ENCODE measurements at places on chromosomes 5 and 9.

- no peak for DNase-seq
Observed at GRCh38 chr5:78593465-78593864, 55.1 kb downstream of the LHFPL2 start.

DNA sequence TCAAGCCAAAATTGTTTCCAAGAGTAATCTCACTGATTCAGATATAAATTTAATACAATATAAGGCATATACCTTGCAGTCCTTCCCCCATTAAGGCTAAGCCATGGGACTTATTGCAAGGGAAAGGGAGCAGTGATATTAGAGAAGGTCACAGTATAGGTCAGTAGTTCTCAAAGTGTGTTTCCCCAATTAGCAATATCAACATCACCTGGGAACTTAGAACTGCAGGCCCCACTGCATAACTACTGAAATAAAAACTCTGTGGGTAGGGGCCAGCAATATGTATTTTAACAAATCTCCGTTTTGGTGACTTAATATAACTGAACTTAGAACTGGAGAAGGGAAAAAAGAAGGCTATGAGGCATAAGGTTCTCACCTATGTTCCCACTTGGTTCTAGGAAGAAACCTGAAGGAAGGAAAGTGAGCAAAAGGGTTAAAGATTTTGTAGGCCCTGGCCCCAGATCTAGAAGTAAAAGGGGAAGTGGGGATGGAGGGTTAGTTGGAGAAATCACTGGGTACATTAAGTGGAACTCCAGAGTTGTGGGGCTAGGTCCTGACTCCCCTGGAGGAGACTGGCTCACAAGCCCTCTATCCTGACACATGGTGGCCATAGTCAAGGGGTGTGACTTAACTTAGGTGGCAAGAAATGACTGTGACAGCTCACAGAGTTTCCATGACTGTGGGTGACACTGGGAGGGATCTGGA, 40.7 kb downstream of the WDR36 start:
- no peak for DNase-seq

GRCh38 chr9:87115785-87116184, 168.5 kb upstream of the GAS1 start:
- no peak for DNase-seq

GRCh38 chr5:83776437-83777031, 55.9 kb upstream of the HAPLN1 start:
- DNase-seq, result no peak

- no peak for DNase-seq
Observed at GRCh38 chr5:145945620-145946111, 9.3 kb downstream of the SH3RF2 start.

GRCh38 chr5:83688281-83688680, 32.4 kb downstream of the HAPLN1 start:
- DNase-seq, result no peak

GRCh38 chr9:26163931-26164330, 485.7 kb upstream of the TUSC1 start:
- DNase-seq, result no peak

GRCh38 chr5:128796506-128796905, 168.8 kb upstream of the SLC27A6 start:
- DNase-seq, result no peak

- DNase-seq, result no peak
Observed at GRCh38 chr5:4636378-4636777, 503.8 kb upstream of the ADAMTS16 start.

DNA sequence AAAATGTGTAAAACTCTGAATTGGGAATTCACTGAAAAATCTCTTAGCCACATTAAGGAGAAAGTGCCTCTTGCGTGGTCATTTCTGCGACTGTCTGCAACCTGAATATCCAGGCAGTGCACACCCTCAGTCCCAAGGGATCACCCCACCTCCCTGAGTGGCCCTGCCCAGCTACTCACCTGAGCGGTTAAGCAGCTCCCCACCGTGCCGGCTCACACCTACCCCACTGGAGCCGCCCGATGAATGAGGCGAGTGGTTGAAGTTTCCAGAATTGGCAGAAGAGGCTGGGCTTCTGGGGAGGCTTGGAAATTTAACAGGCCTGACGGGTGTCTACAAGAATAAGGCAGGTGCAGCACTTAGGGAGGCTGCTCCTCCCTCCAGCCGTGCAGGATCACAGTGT, 25.6 kb downstream of the ANKS6 start:
- no peak for DNase-seq

DNA sequence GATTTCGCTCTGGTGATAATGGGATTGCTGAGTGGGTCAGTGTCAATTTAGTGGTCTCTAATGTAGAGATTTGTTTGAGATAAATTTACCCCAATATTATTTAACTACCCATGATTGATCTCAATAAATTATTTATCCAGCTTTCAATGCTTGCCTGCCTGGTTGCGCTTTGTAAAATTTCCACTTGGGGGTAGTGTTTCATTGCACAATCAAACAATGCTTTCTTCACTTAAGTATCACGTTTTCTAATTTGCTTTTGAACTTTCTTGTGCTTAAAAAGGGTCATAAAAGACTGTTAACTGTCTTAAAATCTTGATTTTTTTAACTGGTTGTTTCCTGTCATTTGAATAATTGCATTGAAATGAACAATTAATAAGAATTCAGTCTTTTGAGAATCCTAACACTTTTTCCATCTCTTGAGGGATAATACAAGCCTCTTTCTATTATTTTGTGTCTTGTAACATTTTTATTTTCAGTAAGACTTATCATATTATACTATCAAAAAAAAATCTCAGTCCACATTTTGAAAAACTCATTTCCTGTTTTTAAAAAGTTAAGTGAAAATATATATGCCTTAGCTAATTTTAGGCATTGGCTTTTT, 18.7 kb downstream of the HSD17B4 start:
- no peak for DNase-seq

DNA sequence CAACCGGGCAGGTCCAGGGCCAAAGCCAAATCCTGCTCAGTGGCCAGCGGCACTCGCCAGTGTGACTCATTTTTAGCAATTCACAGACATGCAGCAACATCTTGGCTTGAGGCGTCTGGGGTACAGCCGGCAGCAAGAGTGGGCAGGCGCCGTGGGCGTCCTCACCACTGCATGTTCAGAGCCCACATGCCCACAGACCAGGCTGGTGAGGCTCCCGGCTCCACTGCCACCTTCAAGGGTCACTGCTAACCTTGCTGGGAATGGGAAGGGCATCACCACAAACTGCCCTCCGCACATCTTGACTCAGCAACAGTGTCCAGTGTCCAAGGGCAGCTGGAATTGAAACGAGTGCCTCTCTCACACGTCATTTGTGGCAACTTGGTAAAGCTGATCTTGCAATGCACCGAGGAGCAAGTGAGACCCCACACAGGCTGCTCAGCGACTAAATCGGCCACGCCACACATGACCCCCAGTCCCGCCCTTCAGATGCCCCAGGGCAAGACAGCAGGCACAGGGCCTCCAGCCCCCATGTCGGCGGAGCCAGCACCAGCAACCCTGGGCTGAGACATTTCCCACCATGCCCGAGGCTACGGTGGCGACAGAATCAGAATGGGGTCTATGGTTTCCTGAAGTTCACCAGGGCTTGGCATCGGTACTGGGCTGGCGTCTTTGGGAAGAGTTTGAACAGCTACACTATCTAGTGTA, 140.3 kb downstream of the ROR2 start:
- no peak for DNase-seq

DNA sequence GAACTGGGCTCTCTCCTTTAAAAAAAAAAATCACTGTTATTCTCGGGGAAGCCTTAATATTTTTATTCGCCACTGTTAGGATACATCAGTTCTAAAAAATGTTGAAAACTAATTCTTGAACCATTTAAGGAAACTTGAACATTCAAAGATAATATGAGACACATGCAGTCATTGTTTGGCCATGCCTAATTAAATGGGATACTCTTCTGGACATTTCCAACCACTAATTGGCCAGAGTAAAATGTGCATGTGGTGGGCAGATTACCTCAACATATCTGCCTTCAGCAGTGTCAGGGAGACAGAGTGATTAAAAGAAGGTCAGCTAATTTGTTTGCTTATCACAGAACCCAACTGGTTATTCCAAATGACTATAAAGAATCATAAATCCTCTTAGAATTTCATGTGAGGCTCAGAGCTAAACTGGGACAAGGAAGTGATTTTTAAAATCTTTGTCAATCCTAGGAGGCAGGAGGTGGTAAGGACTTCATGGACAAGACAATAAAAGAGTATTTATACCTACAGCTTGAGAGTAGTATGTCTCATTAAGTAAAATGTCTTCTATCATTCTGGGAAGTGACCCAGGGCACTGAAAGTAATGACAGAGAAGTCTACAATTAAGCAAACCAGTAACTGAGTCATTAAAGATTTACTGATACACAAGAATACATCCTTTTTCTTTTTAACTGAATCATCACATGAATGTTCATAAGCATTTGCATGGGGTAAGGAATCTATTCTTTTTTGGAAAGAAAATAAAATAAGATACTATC, 242.9 kb upstream of the TRPM3 start:
- no peak for DNase-seq

- no peak for DNase-seq
Observed at GRCh38 chr5:123874600-123875201, 362.7 kb downstream of the CSNK1G3 start.

DNA sequence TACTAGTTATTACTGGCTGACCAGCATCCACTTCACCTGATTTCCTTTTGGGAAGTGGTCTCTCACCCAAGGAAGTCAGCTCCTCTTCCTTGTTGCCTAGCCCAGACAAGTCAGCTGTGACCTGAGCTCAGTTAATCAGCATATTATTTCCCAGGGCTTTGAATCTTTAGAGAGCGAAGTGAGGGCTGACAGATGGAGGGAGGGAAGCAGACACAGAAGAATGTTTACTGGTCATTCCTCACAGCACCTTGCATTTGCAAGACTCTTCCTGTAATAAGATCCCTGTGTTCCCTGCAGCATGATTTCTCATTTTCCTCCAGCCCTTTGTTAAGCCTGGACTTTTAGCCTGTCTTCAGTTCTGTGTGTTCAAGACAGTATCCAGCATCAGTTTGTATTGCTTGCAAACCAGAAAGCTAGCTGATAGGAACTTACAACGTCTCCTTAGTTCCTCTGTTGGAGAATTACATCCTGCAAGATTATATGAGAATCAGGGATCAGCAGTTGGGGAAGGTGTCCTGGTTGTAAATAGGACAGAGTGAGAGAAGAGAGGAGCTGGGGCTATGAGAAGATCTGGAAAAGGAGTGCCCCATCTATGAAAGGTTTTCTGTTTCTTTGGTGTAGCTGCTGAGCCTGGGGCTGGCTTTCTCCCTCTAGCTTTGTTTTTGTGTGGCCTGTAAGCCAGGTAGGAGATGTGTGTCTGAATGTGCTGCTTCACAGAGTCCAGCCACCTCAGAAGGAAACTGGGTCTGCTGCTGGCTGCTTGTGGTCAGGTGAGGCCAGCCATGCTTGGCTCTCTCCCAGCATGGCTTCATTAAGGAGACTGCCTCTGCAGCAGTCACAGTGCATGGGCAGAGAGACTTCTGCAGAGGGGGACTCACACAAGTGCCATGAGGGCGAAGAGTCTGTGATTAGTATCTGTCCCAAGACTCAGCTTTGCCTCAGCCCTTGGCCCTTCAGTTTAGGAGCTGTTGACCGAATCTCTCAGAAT, 50.3 kb downstream of the MAN2A1 start:
- no peak for DNase-seq

GRCh38 chr9:84294241-84294950, 46.2 kb downstream of the SLC28A3 start:
- no peak for DNase-seq

DNA sequence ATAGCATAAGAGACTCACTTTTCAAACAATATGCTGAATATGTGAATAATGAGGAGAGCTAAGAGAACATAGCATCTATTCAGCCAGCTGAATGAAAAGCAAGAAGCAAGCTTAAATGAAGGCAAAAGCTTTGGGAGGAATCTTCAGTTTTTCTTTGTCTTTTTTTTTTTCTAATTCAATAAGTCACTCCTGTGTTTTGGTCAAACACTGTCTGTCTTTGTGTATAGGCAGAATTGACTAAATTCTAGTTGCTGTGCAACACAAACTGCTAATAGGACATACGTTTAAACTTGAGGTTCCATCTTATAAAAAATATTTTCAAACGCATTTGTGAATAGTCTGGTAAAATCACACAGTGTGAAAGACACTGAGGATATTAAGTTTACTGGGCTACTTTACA, 156.9 kb upstream of the KCNN2 start:
- DNase-seq, result no peak

- DNase-seq, result no peak
Observed at GRCh38 chr9:13485068-13485596, 205.6 kb upstream of the MPDZ start.

DNA sequence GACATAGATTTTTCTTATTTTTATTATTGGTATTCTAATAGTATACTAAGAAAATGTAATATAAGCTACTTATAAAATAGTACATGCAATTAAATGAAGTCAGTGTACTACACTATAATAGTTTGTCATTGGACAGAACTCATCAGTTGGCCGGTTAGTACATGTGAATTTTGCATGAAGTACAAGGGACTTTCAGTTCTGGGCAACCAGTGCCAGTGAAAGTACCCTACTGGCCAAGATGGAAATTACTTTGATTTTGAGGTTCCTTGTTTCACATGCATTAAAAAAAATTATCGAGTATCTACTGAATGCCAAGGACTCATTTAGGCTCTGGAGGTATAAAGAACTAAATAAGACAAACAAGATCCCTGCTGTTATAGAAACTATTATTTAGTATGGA, 213.4 kb upstream of the ELL2 start:
- no peak for DNase-seq

GRCh38 chr9:114641967-114642366, 15.6 kb downstream of the TEX53 start:
- DNase-seq, result no peak

GRCh38 chr9:85746309-85746708, 4.6 kb upstream of the AGTPBP1 start:
- no peak for DNase-seq

GRCh38 chr5:178640331-178641045, 13.6 kb upstream of the CLK4 start:
- DNase-seq, result no peak

DNA sequence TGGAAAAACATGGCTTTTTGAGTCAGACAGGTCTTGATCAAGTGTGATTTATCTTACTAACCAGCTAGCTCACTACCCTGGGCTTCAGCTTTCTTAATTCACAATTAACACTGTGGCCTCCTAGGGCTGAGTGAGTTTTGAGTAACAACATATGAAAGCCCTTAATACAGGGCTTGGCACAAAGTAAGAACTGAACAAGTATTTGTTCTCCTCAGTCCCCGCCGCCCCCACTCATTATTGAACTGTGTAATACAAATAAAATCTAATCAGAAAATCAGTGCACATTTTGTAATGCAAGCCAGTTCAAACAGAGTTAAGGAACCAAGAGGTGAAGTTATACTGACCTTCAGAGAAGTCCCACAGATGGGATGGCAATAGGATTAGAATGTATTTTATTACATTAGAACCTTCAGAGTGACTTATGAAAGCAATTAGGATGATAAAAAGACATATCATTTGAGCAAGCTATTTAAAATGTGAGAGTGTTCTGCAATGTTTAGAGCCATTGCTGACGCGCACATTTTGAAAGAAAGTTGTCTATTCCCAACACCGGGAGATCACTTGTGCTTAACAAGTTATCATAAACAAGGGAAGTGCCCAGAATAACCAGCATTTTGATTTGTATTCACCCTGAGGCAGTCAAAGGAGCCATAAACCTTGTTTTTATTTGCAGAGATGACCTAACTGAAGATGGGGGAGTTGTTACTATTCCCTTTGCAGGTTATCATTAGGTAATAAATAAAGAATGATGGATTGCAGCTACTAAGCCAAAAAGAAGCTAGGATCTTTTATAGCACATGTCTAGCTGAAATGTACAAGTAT, 19.4 kb downstream of the ADAMTS16 start:
- no peak for DNase-seq

Measured in stimulated activated CD4-positive, alpha-beta T cell treated with anti-CD3 and anti-CD28 coated beads, Interleukin-12 subunit alpha, Interleukin-12 subunit beta, amount 100 ng/mL, for 48 hours (primary cell).